Right ventricle myocardium inferior (tissue), 1 donor: ENCODE measurements at places on chromosomes 13 and 19.

- DNase-seq = peak; percentile 73
These were observed 7.4 kb downstream of the ETHE1 start for GRCh38 chr19:43519436-43520088.

- DNase-seq = no peak
These were observed 1396.1 kb upstream of the MIR17HG start for GRCh38 chr13:89951341-89951740.

GRCh38 chr13:106680796-106681472, 113.0 kb upstream of the ARGLU1 start:
- peak; percentile 40 for DNase-seq

GRCh38 chr13:76226941-76227340, 590.8 kb downstream of the LMO7 start:
- DNase-seq = no peak

DNA sequence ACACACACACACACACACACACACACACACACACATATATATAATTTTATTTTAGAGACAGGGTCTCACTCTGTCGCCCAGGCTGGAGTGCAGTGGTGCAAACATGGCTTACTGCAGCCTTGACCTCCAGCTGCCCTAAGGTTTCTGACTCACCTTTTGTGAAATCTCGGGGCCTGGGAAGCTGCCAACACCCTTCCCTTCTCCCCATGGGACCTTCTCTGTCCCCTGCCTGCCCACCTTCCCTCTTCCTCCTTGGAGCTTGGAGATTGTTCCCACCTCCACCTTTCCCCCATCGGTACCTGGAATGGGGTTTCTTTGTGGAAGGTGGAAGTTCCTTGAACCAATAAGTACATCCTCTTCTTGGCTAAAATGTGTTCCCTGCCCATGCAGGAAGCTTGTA, 6.3 kb downstream of the ARRDC5 start:
- no peak for DNase-seq

- DNase-seq = no peak
These were observed 656.0 kb downstream of the GPC5 start for GRCh38 chr13:92054389-92054788.

GRCh38 chr13:46361276-46361934, 25.6 kb downstream of the RUBCNL start:
- DNase-seq = no peak

DNA sequence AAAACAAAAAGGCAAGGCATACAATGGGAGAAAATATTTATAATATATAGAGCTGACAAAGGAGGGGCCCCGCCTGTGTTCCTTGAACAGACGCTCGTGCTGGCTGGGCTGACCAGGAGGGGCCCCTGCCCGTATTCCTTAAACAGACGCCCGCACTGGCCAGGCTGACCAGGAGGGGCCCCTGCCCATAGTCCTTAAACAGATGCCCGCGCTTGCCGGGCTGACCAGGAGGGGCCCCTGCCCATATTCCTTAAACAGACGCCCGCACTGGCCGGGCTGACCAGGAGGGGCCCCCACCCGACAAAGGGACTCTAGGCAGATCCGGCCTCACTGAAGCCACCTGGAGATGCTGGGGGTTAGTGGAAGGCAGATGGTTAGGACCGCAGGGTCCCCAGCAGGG, 9.3 kb downstream of the ADPRHL1 start:
- no peak for DNase-seq

- no peak for DNase-seq
These were observed 21.8 kb downstream of the MTRF1 start for GRCh38 chr13:41241626-41242025.

GRCh38 chr13:64041296-64041695, 2625.6 kb upstream of the PCDH20 start:
- DNase-seq = no peak

DNA sequence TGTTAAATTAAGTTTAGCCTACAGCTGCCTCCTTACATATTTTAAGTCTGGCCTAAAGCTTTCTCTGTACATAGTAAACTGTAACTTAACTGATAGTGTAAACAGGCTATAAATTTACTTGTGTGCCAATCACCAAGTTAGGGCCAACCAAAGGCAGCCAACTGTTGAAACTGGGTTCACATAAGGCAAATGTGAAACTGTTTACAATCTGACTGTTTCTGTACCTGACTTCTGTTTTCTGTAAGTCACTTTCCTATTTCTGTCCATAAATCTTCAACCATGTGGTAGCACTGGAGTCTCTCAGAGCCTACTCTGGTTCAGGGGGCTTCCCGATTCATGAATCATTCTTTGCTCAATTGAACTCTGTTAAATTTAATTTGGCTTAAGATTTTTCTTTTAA, 103.1 kb downstream of the RAP2A start:
- no peak for DNase-seq

GRCh38 chr13:42043676-42044075, 4.8 kb upstream of the DGKH start:
- DNase-seq = no peak

DNA sequence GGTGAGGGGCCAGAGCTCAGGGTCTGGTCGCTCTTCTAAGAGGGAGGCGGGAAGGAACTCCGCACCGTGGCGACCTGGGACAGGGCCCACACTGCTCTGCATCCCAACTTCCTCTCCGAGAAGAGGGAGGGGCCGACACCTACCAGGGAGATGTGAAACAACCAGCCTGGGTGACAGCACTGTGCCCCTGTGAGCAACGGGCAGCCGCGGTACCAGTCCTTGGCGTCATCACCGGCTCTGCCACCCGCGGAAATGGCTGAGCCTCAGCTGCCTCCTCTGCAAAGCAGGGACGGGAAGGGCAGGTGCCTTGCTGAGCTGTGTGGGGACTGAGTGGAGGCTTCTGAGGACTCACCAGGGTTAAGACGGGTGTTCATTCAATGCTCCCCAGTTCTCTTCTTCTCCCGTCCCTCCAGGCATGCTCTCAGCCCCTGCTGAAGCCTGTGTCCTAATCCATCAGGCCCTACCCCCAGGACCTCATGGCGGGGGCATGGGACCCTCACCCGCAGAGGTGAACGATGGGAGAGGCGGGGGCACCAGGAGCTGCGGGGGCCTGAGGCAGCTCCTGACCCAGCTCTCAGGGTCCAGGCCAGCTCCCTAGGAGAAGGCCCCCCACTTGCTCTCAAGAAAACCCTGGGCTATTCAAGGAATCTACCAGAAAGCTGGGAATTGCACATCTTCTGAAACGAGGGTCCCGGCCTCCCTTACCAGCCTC, 9.3 kb downstream of the ZNF787 start:
- DNase-seq = peak; percentile 88

DNA sequence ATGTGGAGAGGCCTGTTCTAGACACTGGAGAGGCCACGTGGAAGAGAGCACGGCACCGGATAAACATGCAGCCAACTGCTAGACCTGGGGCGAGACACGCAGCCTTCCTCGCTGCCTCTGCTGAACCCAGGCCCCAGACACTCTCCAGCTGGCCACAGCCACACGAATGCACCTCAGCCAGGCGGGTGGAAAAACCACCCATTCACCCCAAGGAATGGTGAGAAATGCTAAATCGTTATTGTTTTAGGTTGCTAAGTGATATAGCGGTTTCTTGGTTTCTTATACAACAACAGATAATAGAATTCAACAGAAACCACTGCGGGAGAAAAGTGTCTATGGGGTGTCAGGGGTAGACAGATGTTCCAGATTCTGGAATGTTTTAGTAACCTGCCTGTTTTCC, 52.5 kb downstream of the STK24 start:
- no peak for DNase-seq

- no peak for DNase-seq
These were observed 6.5 kb downstream of the TMEM255B start for GRCh38 chr13:113765564-113765910.

- no peak for DNase-seq
These were observed 16.2 kb upstream of the TNFRSF19 start for GRCh38 chr13:23554000-23554399.

DNA sequence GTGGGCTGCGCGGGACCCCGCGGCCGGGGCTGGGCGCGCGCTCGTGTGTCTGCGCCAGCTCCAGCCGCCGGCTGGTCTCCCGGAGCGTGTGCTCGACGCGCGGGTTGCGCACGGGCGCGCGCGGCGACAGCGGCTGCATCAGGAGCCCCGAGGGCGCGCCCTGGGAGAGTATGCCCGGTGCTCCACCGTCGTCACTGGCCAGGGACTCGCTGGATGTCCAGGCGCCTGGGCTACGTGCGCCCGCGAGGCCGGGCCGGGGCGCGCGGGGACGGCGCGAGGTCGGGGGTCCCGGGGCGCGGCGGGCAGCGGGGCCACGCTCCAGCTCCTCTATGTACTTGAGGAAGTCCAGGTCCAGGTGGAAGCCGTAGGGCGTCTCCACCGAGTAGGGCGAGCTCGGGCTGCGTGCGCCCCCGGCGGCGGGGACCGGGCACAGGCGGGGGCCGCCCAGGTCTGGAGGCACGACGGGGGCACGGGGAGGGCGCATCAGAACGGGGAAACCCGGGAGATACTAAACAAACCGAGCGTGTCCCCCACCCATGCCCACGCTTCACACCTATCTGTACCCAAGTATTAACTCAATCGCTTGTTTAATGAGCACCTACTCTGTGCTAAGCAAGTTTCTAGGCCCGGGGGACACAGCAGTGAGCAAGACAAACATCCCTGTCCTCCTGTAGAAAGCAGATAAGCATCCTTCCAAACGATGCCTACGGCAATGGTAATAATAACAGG, 7.6 kb downstream of the KANK3 start:
- no peak for DNase-seq

DNA sequence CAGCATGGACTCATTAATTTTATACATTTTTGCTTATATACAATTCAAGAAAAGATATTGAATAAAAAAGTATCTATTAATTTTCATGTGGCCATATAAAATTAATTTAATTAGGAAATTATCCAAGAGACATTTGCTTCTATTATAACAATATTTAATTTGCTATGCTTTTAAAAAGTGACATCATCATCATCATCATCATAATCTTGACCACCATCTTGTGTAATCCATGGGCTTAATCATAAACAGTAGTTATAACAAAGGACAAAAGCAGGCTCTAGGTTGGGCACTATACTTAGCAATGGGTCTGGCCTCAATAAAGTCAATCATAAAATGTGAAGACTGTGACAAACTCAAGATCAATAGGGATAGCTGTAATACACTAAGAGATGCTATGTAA, 1031.6 kb downstream of the SLITRK1 start:
- no peak for DNase-seq

GRCh38 chr19:58380037-58380661, 681 bp downstream of the ZNF837 start:
- peak; percentile 35 for DNase-seq

- DNase-seq = no peak
These were observed 658.4 kb downstream of the UQCRFS1 start for GRCh38 chr19:28554321-28555091.

GRCh38 chr19:35342430-35342829, 5.3 kb upstream of the FFAR1 start:
- DNase-seq = no peak

- no peak for DNase-seq
These were observed 2847.6 kb upstream of the PCDH20 start for GRCh38 chr13:64263285-64263684.

GRCh38 chr13:31862828-31863227, 123.5 kb downstream of the RXFP2 start:
- no peak for DNase-seq

- DNase-seq = no peak
These were observed 55.8 kb downstream of the ZNF93 start for GRCh38 chr19:19956434-19957075.

- peak; percentile 89 for DNase-seq
These were observed 60.6 kb downstream of the CDADC1 start for GRCh38 chr13:49308097-49308875.

DNA sequence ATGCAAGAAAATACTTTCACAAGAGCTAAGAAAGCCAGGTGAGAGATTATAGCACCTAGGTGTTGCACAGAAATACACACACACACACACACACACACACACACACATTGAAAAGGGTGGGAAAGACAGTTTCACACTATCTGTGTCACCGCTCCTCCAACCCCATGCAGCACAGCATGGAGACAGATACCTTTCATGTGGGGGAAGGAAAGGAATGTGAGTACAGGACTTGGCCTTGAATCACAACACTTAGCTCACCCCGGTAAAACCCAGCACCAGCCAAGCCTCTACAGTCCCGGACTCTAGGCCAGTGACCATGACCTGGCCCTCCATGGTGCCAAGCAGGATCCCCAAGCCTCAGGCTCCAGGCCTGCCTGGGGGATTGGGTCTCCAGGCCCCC, 462.0 kb upstream of the SPRY2 start:
- DNase-seq = peak; percentile 31
